ENCODE measurements at places on chromosomes 1 and 21.

GRCh38 chr1:211037095-211037494 lies 96.9 kb downstream of the KCNH1 start:
- no peak for DNase-seq

DNA sequence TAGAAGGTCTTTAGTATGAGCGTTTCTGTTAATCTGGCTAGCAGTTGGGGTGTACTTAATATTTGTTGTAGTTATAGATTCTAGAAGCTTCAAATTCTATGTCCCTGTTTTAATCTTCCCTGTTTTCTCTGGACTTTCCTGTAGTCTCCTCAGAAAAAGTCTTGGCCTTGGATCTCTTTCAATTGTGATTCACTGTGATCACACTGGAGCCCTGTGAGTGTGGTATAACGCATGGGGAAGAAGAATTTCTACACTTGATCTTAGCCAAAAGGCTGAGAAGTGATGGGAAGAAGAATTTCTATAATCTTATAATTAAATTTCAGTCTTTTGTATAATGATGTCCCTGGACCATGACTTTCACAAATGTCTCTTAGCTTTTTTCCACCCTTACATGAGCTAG lies 36.7 kb upstream of the COP1 start:
- DNase-seq, result no peak

- DNase-seq, result no peak
Observed at GRCh38 chr1:56258371-56258770, 321.0 kb downstream of the PLPP3 start.

GRCh38 chr21:14121719-14122118 lies 89.0 kb downstream of the LIPI start:
- no peak for DNase-seq

DNA sequence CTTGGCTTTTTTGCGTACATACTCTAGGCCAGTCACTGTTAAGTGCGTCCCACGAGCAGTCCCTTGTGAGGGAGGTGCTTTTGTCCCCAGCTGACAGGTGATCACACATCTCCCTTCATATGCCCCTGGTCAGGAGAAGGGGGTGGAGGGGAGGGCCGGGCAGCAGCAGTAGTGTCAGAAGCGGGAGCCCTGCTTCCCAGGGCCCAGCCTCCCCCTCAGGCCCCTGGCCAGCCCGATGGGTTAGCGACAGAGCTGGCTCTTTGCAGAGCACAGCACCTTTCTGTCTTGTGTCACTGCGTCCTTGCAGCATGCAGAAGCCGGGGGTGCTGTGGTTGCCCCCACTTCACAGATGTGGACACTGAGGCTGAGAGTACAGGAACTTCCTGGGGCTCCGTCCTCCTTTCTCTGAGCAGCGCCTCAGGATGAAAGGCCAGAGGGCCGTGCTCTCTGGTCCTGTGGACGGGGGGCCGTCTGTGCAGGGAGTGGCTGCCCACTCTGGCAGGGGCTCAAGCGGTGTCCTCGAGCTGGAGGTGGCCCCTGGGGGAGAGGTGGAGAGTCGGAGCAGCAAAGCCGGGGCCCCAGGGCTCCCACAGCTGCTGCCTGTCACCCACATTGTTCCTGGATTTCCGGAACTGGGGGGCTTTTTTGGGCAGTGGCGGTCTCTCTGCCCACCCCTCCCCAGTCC lies 5.9 kb downstream of the TMEM201 start:
- DNase-seq, result no peak

DNA sequence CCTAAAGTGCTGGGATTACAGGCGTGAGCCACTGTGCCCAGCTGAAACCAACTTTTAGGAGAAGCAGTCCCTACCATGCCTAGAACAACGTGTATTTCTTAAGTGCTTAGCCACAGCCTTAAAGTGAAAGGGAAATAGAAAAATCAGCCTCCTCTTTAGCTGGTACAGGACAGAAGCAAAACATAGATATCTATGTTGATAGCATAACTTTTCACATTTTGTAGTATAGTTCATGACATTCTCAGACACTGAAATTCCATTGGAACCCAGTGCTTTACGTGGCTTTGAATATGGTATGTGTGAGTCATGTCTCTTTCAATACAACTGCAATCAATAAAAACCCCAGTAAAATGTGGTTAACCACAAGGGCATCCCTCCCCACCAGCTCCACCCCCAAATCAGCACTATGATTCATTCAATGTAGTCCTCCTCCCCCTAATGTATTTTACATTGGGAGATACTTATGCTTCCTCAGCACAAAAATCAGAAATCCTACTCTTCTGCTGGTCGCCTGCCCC lies 32.1 kb downstream of the TGFB2 start:
- no peak for DNase-seq

GRCh38 chr1:110173466-110174105 lies 23.3 kb downstream of the SLC6A17 start:
- DNase-seq, result no peak

DNA sequence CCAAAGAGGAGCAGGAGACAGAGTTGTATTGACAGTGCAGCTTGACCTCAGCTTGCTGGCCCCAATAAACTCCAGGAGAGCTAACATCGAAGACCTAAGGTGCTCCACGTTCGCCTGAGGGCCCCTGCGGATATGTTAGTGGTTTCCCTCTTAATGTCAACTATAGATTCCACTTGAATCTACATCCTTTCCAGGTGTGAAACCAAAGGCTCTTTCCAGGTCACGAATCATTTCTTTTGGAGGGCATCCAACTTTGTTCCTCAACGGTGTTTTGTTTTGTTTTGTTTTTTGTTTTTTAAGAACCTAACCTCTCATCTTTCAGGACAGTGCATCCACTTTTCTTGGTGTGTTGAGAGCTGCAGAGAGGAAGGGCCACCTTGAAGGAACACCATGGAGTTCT lies 267.6 kb upstream of the SGIP1 start:
- DNase-seq, result no peak

- no peak for DNase-seq
Observed at GRCh38 chr1:156895455-156895812, 1.9 kb downstream of the PEAR1 start.

GRCh38 chr1:22831729-22832413 lies 121.2 kb downstream of the EPHB2 start:
- DNase-seq, result no peak

- DNase-seq, result no peak
Observed at GRCh38 chr1:184166485-184166884, 115.0 kb downstream of the TSEN15 start.

GRCh38 chr1:164180824-164181223 lies 378.2 kb upstream of the PBX1 start:
- DNase-seq, result no peak

- no peak for DNase-seq
Observed at GRCh38 chr21:44477712-44478111, 22.4 kb downstream of the LRRC3 start.

GRCh38 chr1:202193614-202194327 lies at the start of gene LGR6:
LGR6 (plus strand) TSS chr1:202193799; CDS start chr1:202193990, 191 bp downstream.
- DNase-seq, result no peak

All from right renal cortex interstitium (tissue), 3 donors.